ENCODE measurements at places on chromosomes 12 and 14.
A peak's percentile ranks its signal among the peaks of the same experiment; 100 is the strongest.

- no peak for DNase-seq
Observed at GRCh38 chr12:5166976-5167375, 123.3 kb downstream of the KCNA5 start.

DNA sequence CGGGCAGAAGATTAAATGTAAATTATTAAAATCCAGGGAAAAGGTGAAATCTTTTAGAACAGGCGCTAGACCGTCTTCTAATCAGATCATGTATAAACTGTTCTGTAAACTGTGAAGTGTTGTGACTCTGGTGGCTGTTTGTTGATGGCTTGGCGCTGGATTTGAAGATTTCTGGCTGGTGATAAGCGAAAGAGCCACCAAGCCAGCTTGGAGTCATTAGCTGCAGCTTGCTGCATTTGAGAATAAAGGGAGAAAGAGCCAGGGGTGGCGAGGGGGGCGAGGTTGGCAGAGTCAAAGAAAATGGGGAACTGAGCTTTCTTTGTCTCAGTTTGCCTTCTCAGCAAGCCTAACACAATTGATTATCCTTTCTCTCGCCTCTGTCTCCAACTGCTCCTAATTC lies 8.0 kb downstream of the SYNDIG1L start:
- no peak for DNase-seq

GRCh38 chr12:84355561-84355960 lies 557.0 kb downstream of the SLC6A15 start:
- no peak for DNase-seq

DNA sequence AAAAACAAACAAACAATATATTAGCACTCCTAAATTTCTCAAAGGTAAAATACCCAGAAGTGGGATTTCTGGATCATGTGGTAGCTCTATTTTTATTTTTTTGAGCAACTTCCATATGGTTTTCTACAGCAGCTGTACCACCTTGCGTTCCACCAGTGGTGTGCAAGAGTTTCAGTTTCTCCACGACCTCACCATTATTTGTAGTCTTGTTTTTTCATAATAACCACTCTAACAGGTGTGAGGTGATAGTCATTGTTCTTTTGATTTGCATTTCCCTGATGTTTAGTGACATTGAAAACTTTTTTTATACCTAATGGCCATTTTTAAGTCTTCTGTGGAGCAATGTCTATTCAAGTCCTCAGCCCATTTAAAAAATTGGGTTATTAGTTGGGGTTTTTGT lies 127.3 kb upstream of the SLC38A2 start:
- no peak for DNase-seq

- DNase-seq = no peak
Observed at GRCh38 chr14:76456891-76457586, 81.1 kb downstream of the ESRRB start.

DNA sequence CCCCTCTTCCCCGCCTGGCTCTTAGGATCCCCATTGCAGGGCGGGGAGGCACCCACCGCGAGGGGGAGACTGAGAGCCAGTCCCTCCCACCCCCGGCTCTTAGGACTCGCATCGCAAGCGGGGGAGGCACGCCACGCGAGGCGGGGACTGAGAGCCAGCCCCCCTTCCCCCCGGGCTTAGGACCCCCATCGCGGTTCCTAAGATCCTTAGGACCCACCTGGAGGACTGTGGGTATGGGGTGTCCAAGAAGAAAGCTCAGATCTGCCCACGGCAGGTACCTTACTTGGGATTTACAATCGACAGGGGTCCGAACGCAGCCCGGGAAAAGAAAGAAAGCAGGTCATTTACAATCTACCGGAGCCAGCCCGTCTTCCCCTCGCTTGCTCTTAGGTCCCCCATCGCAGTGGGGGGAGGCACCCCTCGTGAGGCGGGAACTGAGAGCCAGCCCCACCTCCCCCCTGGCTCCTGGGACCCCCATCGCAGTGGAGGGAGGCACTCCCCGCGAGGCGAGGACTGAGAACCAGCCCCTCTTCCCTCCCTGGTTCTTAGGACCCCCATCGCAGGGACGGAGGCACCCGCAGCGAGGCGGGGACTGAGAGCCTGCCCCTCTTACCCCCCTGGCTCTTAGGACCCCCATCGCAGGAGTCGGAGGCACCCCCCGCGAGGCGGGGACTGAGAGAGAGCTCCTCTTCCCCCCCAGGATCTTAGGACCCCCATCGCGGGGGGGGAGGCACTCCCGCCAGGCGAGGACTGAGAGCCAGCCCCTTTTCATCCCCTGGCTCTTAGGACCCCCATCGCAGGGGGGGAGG lies 43.7 kb downstream of the DDX11 start:
- peak; percentile 34 for DNase-seq

- DNase-seq = no peak
Observed at GRCh38 chr12:18270958-18271460, 9.7 kb downstream of the PIK3C2G start.

GRCh38 chr12:14422516-14423230 lies 57.2 kb downstream of the ATF7IP start:
- no peak for DNase-seq

DNA sequence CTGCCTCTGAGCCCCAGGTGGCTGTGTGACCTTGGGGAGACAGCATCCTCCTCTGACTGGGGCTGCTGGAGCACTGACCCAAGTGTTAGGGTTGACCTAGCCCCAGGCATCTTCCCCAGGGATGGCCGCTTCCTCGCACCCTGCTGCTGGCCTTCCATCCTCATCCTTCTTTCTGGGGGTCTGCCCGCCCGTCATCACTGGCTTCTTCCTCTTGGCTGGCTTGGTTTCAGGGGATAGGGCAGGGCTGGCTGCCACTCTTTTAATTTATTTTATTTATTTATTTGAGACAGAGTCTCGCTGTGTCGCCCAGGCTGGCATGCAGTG lies 3.5 kb downstream of the TEDC1 start:
- DNase-seq = no peak

DNA sequence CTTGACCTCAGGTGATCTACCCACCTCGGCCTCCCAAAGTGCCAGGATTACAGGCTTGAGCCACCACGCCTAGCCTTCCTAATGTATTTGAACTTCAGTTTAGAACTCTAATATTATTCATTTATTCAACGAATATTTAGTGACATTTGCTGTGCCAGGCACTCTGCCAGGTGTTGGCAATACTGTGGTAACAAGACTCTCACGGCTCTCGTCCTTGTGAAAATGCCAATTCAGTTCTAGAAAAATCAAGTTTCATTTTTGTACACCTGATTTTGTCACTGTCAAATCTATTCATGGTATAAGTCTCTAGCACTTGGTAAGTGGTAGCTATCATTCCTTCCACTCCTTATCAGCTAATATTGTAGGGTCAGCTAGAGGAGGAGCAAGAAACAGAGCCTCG lies 6.3 kb upstream of the PWP1 start:
- no peak for DNase-seq

DNA sequence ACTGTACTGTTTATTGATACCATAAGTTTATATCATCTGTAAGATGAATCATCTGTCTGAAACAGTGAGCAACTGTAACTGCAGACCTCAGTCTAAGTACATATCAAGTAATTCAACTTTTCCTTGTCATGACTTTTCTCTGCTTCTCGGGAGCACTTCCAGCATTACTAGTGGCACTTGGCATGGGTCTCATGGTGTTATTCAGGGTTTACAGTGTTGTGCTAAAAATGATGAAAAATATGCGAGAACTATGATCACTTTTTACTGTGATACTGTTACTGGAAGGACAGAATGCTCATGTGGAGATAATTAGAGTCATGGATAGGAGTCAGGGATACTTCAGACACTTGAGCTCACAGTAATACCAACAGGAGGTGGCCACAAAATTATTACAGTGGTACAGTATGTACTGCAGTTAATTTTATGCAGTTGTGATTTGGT lies 8.3 kb downstream of the KTN1 start:
- DNase-seq = no peak

- no peak for DNase-seq
Observed at GRCh38 chr12:92495108-92495507, 207.7 kb upstream of the PLEKHG7 start.

GRCh38 chr12:38282886-38283285 lies 33.7 kb upstream of the ALG10B start:
- DNase-seq = no peak

- DNase-seq = no peak
Observed at GRCh38 chr14:78933166-78933565, 763.0 kb downstream of the NRXN3 start.

GRCh38 chr12:102958073-102958829 lies 777 bp downstream of the ASCL1 start:
- DNase-seq = no peak

DNA sequence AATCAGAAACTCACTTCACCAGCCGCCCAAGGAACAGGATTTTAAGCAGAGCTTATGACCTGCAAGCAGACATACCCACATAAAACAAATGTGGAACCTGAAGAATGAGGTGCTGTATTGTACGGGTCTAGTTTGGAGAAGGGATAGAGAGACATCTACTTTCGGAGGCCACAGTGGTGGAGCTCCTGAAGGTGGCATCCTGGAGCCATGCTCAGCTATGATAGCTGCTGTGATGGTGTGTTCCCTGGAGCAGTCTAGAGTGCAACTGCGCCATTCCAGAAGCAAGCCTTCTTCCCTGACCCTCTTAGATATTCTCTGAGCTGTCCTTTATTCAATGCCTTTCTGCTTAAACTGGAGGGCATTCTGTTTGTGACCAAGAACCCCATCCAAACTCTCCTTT lies 402.6 kb downstream of the FUT8 start:
- DNase-seq = no peak

DNA sequence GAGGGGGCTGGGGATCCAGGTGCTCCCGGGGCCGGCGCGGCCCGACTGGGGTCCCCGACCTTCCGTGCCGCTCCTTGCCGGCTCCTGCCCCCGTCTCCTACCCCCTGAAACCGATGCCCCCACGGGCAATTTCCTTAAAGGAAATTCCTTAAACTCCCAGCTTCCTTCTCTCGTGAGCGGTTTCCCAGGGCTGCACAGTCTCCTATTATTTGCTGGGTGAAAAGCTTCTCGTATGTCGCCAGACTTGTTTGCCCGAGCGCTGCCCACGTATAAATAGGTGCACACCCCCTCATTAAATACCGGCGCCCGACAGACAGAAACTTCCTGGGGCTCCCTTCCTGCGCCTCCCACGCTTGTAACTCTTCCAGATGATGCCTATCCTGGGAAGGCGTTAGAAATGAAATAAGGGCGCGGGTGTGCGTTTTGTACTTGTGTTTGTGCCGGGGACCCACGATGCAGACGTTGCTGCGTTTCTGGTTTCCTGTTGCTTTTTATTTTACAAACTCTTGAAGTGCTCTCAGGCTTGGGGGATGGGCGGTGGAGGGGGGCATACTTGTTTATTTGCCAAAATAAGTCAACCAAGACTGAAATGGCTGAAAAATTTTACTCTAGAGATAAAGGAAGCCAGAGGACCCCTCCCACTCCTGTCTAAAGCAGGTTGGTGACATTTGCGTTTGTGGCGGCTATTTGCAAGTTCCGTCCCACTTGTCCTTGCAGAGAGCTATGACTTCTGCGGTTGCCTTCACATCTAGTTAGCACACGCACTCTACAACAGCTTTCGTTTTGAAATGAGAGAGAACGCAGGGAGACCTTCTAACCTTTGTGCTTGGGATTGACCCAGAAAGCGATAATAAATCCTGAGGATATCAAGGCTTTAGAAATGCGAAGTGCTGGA lies 1.0 kb downstream of the HIP1R start:
- DNase-seq = no peak

DNA sequence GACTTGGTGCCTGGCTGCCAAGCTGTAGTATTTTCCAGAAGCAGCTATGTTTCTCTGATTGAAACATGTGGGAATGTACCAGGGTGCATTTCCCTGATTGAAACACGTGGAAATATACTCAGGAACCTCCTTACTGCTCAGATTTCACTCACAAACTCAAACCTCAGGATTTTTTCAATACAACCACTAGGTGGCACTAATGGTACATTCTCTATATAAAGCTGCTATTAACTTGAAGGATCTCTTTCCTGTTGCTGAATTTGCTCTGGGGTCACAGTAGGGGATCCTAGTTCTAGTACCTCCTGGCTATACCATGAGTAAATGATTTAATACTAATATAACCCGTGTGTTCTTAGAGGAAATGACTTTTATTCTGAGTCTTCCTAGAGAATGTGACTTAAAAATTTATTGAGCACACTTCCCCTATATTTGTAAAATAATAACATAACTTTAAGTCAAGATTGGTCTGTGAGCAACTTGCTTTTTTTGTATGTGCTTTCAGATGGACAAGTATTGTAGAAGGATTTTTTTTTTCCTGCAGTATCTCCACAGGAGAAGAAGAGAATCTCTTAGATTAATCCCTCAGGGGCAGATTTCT lies 173.8 kb upstream of the MIS18BP1 start:
- no peak for DNase-seq

- DNase-seq = no peak
Observed at GRCh38 chr12:52230364-52231281, 2.4 kb upstream of the KRT7 start.

DNA sequence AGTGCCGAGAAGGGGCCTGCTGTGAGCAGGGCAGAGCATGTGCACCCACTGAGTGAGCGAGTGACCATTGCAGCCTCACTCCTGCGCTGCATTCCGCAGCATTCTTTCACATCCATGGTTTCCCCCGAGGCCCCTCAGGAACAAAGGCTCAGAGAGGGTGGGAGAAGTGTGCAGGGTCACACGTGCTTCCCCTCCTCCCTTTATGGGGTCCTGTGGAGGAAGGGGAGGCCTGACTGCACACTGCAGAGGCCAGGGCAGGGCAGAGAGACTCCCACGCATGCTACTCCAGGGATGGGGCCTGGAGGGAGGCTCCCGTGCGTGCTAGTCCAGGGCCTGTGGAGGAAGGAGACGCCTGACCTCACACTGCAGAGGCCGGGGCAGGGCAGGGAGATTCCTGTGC lies 63.2 kb downstream of the DIO3 start:
- no peak for DNase-seq

DNA sequence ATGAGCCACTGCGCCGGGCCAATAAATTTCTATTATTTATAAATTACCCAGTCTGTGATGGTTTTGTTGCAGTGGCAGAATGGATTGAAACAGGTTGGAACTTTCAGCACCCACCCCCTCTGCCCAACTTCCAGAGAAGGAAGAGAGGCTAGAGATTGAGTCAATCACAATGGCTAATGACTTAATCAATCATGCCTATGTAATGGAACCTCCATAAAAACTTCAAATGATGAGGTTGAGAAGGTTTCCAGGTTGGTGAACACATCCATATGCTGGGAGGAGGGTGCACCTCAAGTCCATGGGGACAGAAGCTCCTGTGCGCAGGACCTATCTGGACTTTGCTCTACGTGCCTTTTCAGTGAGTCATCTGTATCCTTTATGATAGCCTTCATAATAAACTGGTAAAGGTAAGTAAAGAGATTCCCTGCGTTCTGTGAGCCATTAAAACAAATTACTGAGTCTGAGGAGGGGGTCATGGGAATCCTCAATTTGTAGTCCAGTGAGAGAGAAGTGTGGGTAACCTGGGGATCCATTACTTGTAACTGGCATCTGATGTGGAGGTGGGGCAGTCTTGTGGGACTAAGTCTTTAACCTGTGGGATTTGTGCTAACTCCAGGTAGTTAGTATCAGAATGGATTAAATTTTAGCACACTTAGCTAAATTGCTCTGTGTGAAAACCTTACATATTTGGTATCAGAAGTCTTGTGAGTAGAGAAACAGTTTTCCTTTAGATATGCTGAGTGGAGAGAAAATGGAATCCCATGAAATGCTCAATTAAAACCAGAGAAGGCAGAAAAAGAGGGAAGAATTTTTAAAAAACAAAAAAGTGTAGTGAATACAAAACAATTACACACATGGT lies 11.7 kb upstream of the NGDN start:
- no peak for DNase-seq

- no peak for DNase-seq
Observed at GRCh38 chr12:81957631-81958030, 198.5 kb upstream of the PPFIA2 start.

GRCh38 chr14:27916326-27916725 lies 850.3 kb upstream of the FOXG1 start:
- no peak for DNase-seq

- no peak for DNase-seq
Observed at GRCh38 chr14:52735921-52736489, 6.0 kb downstream of the STYX start.

- DNase-seq = peak; percentile 25
Observed at GRCh38 chr12:69330475-69331473, 17.4 kb upstream of the LYZ start.
